Right renal pelvis (tissue), 4 donors: ENCODE measurements at places on chromosomes 3 and 15.
A peak's percentile ranks its signal among the peaks of the same experiment; 100 is the strongest.

- no peak for DNase-seq
Observed at GRCh38 chr15:39963786-39964185, 29.9 kb downstream of the EIF2AK4 start.

DNA sequence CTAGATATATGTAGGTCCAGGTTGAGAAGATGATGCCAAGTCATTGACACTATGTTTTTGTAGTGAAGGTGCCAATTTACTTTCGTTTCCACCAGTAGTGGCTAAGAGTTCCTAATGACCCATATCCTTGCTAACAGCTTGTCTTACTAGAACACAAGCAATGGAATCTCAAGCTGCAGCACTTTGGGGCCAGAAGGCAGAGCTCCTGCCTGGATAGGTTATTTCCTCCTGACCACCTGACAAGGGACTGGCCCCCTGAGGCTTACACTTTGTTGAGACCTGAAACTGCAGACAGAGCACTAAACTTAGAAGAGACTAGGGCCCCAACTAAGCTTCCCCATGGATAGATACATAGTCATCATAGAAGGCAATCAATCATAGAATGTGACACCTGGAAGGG, 11.7 kb downstream of the ONECUT1 start:
- DNase-seq, result no peak

GRCh38 chr3:54783611-54784010, 144.2 kb downstream of the LRTM1 start:
- no peak for DNase-seq

- DNase-seq, result no peak
Observed at GRCh38 chr3:5272387-5272786, 84.9 kb downstream of the EDEM1 start.

GRCh38 chr3:124315215-124316033, 323.5 kb upstream of the ROPN1 start:
- no peak for DNase-seq

GRCh38 chr15:39579487-39580116, 1.3 kb upstream of the THBS1 start:
- DNase-seq, result peak; percentile 49

DNA sequence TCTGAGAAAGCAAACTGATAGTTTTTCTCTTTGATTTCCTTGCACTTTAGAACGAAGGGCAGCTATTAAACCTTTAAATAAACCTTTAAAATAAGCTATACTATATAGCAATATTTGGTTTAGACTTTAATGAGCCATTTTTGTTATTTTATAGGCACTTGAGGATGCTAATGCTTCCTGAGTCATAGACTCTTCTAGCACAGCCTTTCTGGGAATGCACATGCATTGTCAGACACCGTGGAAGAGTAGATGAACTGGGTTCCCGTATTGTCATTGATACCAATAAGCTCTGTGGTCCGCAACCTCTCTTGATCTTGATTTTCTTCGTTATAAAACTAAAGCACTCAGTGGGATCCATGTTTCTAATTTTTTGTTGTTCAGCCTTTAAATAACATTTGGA, 27.6 kb downstream of the CERS3 start:
- no peak for DNase-seq
